ENCODE measurements at places on chromosomes 12 and 14.

DNA sequence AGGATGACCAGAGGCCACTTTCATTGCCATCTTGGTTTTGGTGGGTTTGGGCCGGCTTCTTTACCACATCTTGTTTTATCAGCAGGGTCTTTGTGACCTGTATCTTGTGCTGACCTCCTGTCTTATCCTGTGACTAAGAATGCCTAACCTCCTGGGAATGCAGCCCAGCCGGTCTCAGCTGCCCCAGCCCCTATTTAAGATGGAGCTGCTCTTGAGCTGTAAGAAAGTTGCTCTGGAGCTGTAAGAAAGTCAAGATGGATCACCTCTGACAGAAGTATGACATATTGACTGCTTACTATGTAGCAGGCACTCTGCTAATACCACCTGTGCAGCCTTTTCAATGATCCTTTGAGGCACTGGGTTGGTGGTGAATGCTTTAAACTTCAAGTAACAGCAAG, 52.1 kb downstream of the RIN3 start:
- DNase-seq, result no peak

DNA sequence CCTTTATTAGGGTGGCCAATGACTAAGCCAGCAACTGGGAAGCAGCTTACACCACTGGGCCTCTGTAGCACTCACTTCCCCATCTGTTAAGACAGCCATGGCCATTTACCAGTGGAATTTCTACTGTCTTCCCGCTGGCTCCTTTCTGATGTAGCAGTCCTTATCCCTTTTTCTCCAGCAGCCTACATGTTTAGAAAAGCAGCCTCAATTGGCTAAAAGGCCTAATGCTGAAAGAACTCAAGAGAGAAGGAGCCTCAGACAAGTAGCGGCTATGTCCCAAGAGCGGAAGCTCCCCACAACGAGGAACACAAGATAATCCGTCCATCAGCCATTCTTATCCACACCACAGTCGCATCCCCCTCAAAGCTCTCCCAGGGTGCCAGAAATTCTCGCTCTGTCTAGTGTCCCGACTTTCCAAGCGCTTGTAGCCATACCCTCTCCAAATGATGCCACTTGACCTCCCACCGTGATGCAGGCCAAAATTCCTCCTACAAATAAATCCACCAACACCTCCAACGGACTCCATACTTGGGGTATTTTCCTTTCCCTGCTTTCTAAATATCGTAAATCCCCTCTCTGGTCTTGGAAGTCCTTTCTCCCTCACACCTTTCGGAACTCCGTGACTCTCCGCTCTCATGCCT, 624 bp downstream of the M6PR start:
- DNase-seq, result no peak

DNA sequence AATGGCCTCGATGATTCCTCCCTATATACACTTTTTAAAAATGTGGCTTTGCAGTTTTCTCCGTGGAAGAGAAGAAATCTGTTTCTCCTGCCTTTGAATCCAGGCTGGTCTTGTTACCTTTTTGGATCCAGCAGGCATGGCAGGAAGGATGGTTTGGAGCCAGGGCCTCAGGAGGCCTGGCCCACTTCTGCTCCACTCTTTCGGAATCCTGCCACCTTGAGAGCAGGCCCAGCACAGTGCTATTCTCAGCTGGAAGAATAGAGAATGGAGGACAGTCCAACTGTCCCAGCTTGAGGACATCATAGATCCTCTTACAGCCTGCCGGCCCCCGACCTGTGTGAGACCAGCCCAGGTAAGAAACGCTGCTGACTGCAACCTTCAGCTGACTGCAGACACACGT, 421.5 kb downstream of the FUT8 start:
- DNase-seq, result no peak

- no peak for DNase-seq
Measured at GRCh38 chr12:18343708-18344107, 82.4 kb downstream of the PIK3C2G start.

DNA sequence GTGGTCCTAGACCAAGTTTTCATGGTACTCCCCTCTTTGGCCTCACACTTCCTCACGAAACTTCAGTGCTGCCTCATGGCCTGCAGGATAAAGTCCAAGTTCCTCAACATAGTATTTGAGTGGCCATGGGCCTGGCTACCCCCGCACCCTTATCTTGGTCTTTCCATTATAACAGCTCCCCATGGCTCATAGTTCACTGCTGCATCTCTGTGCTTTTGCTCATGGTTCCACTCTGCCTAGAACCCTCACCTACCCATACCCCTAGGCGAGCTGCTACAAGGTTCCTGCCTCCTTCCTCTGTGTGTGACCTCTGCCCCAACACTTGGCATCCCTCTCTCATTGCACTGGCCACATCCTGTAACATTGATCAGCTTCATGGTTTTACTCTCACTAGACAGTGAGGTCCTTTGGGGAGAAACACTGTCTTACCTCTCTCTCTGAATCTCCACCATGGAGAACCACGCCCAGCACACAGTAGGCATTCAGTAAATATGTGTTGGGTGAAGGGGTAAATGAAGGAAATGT, 158.9 kb downstream of the GPR65 start:
- no peak for DNase-seq

GRCh38 chr12:2160043-2160442, 107.3 kb downstream of the CACNA1C start:
- no peak for DNase-seq

DNA sequence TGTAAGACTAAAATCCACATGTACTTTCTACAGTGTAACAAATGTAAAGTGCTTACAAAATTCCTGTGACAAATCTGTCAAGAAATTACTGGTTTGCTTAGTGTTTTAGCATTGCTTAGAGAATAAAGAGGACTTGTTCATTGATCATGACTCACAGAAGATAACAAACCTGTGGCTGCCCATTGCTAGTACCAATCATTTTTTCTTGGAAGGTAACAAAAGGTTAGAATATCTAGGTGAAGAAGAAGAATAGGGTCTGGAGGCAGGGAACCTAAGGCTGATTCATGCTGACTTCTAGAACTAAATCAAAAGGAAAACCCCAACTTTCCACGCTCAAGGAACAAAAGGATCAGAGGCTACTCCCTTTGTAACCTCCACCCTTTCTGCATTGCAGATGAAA, 232.7 kb upstream of the ABCD2 start:
- no peak for DNase-seq

- no peak for DNase-seq
Measured at GRCh38 chr12:128664501-128664900, 159.3 kb downstream of the SLC15A4 start.

DNA sequence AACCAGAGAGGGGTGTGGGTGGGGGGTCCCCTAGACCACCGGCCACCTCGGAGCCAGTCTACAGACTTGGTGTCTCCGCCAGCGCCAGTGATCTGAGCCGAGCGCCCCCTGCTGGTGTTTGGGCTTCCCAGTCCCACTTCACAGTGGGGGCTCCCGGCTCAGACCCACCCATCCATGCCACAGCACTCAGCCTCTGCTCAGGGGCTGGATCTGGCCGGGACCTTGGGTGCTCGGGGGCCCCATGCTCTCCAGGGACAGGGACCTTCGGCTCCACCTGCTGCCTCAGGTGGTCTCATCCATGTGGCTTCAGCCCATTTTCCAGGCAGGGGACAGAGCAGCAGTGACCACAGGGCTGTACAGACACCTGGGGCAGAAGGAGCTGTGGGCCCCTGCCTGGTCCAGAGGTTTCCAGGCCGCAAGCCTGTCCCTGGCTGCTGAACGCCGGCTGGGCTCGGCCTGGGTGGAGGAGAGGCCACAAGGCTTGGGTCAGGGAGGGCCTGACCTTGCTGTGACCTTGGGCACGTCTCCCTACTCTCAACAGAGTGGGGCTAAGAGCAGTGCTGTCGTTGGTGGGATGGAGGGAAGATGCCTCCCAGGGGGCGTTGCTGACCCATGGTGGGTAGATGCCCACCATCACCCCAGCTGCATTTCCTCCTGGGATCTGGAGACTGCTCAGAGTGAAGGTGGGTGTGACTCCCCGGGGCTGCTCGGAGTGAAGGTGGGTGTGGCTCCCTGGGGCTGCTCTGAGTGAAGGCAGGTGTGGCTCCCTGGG, 86.3 kb downstream of the KIF26A start:
- peak; percentile 60 for DNase-seq

GRCh38 chr14:90263748-90264449, 7.5 kb downstream of the PSMC1 start:
- no peak for DNase-seq

GRCh38 chr12:29104516-29104915, 44.6 kb upstream of the FAR2 start:
- DNase-seq, result no peak

DNA sequence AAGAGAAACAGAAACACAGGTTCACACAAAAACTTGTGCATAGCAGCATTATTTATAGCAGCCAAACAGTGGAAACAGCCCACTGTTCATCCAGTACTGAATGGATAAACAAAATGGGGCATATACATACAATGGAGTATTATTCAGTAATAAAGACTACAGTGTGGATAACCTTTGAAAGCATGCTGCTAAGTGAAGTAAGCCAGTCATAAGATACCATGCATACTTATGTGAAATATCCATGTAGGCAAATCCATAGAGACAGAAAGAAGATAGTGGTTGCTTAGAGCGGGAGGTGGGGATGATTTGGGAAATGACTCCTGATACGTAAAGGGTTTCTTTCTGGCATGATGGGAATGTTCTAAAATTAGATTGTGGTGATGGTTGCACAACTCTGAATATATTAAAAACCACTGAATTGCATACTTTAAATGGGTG, 99.4 kb downstream of the CRADD start:
- DNase-seq, result no peak

DNA sequence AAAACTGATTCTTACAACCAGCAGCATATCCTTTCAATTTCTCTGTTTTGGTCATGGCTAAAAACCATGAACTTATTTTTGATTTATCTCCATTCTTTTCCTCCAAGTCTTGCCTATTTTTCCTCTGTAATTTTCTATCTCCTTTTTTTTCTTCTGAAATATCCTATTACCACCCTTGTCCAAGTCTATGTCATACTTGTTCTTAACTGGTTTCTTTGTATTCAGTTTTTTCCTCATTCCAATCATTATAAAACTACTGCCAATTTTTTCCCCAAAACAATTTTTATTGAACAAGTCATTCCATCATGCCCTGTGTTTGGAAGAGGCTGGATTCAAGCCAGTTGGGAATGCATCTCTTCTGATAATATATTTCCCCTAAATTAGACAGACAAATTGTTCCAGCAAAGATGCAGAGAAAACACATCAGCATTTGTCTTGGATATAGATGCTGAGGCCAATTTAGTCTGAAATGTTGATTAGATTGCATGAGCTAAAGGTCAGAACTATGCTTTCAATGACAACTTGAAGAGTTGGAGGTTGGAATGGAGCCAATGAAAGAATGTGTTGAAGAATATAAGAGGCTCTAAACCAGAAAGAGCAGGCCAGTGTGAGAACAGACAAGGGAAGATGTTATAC, 30.7 kb downstream of the OTOGL start:
- no peak for DNase-seq
